ENCODE measurements at places on chromosomes 12 and 14.

DNA sequence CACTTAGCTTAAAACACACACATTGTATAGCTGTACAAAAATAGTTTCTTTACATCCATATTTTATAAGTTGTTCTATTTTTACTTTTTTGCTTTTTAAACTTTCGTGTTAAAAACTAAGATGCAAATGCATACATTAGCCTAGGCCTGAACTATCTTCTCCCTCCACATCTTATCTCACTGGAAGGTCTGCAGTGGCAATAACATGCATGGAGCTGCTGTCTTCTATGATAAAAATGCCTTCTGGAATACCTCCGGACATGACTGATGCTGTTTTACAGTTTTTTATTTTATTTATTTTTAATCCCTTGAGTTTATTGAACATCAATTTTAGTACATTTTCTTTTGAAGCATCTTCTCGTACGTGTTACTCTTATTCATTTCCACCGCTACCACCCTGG, 112.3 kb upstream of the TSPAN8 start:
- no peak for DNase-seq

DNA sequence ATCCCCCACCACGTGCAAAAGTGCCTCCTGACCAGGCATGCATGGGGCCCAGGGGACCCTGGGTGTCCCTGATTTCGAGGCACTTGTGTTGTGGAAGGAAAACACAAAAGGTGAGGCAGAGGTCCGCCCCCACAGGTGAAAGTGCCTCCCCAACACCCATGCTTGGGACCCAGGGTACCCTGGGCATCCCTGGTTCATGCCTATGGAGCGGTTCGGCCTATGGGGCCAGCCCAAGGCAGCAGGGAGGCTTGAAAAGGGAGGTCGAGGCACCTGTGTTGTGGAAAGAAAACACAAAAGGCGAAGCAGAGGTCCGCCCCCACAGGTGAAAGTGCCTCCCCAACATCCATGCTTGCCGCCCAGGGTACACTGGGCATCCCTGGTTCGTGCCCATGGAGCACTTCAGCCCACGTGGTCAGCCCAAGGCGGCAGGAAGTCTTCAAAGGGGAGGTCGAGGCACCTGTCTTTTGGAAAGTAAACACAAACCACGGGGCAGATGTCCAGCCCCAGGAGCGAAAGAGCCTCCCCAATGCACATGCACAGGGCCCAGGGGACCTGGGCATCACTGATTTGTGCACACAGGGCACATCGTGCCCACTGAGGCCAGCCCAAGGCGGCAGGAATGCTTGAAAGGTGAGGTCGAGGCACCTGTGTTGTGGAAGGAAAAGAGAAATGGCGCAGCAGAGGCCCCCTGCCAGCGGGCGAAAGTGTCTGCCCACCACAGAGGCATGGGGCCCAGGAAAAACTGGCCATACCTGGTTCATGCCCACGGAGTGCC, 375.5 kb downstream of the ALG10 start:
- no peak for DNase-seq

DNA sequence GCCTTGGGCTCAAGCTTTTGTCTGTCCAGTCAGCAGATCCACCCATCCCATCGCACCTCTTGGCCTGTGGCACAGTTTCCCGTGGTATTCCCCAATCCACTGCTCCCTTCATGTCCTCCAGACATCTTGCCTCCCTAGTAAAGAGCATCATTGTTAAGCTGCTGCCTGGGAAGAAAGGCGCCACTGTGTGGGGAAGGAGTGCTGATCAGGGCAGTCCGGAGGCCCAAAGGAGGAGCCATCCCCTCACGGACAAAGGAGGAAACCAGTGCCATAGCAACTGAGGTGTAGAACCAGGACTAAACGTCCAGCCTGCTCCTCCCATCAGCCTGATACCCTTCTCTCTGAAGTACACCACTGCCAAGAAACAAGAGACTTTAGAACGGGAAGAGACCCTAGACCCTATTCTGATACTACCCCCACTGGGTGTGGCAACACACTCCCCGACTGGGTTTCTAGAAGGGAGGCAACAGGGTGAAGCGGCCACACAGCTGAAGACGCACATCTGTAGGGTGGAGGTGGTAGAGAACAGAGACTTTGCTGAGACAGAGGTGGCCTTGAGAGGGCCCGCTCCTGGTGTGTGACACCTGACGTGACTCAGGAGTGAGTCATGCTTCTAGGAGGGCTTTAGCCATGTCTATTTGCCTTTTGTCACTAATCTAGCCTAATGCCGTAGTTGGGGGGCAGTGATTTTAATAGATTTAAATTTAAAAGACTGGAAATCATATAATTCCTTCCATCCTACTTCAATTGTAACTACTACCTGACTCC, 185.0 kb downstream of the DPF3 start:
- DNase-seq: no peak

DNA sequence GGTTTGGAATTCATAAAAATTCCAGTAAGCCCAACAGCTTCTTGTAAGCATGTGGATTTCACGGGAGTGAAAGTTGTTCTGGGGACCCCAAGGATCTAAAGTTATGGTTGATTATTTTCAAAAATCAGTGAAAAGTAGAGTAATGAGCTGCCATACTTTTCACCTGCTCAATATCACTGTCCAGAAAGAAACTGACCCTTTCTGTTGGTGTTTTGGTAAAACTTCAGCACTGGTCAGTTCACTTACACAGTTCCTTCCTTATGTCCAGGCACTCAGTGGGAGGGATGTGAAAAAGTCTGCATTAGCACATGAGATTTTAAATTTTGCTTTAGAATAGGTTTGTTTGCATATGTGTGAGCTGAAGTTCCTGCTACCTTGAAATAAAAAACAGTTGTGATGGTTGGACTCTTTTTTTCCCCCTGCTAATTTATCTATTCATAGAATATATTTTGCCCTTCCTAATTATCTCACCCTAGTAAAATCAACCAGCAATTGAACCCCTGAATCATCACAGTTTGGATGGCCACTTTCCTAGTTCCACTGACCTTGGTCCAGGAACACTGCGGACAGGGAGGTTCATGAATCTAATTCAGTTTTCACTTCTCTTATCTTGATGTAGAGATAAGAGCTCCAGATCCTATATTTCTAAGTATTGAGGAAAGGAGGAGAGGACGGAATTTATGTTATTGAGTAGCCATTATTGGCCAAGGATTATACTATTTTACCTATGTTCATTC, 25.8 kb downstream of the CFL2 start:
- DNase-seq: no peak

DNA sequence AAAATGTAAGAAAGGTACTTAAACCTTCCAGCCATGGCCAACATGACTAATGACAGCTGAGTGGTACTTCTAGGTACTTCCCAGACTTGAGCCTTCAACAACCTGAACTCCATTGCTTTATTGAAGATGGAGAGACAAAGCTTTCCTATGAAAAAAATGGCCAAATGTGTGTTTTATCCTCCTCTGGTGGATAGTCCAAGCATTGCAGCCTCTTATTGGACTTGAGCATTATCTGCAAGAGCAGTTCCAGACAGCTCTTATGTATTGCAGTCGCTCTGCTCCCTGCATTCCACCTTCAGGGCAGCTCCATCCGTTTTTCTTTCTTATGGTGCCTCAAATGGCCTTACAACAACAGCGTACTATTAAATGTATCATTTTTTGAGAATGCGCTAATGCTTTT, 588.2 kb downstream of the NRXN3 start:
- DNase-seq: no peak

DNA sequence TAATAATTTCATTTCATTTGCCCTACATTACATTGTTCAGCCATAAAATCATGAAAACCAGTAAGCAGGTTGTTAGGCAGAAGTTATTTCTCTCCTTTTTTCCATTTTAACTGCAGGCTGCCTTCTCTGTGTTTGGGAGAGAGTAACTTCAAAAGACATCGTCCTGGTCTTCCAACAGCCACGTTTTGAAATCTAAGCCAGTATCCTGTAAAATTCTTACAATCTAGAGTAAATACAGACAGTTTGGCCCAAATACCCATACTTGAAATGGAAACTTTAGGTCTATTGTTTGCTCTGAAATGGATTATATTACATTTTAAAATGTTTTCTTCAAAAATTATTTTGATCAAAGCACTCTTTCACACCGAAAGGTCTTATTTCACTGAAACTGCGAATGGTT, 66.1 kb upstream of the SLCO1C1 start:
- no peak for DNase-seq

DNA sequence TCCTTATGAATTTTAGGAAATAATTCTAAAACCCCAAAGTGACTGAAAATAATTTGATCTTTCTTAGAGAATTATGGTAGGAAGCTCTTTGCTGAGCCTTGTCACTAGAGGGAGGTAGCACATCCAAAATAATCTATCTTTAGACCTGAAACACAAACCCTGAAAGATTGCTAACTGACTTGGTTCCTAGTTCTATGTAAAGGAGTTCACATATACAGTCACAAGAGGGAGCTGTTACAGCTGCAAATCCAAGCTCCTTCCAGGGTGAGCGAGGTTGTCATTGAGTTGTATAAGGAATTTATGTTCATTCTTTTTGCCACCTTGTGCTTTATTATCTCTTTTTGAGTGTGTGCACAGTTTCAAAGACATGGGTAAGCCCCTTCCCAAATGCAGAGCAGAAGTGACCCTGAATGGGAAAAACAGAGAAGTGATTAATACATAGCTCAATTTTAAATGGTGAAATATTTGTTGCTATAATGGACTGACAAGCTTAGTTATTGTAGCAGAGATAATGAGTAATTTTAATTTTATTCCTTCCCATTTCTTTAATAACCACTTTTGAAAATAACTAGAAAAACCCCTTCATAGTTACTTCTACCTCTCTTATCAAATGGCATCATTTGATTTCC, 387.9 kb downstream of the DAD1 start:
- peak; percentile 39 for DNase-seq

GRCh38 chr14:24366721-24367513, 1.1 kb upstream of the NFATC4 start:
- DNase-seq: peak; percentile 84

DNA sequence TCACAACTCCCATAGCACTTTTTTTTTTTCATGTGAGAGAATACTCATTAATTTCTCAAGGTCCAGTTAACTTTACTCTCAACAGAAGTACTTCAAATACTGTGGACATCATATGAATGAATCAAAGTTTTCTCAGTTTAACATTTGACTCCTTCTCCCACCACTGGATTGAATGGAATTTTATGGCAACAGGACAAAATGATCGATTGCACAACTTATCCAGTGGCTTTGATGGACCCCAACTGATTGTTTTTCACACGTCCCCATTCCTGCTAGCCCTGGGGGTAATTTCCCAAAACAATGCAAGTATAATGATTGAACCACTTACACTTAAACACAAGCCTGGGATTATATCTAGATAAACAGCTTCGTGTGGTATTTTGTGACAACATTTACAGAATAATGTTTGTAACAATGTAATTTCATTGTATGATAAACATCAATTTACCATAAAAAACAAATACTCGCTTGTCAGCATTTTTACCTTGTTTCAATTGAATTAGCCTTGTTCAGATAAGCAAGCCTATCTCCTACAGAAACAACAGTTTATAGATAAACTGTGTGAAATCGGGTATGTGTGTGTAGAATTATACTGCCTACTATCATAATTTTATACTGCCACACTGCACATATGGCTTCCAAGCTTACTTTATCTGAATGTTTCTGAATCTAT, 60.9 kb downstream of the SOX5 start:
- DNase-seq: peak; percentile 11

- no peak for DNase-seq
These were observed 10.8 kb downstream of the JDP2 start for GRCh38 chr14:75438486-75439080.

DNA sequence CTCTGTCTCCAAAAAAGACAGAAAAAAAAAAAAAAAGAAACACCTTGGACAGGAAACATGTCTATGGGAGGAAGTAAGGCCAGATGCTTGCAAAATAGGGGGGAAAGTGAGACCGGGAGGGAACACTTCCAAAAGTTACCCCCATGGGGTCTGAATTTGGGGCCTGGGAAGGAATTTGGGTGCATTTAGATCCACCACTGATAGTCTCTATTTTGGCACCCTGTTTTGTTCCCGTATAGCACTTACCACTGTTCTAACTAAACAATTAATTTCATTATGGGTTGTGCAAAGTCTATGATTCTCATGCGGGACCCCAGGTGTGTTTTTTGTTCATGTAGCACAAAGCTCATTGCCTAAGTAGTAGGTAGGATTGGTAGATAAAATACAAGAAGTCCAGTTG, 1.4 kb upstream of the MLEC start:
- no peak for DNase-seq

- DNase-seq: no peak
These were observed 94.4 kb downstream of the PPP2R5C start for GRCh38 chr14:101855958-101856357.

- peak; percentile 38 for DNase-seq
These were observed 62.5 kb downstream of the ETNK1 start for GRCh38 chr12:22687361-22688076.

DNA sequence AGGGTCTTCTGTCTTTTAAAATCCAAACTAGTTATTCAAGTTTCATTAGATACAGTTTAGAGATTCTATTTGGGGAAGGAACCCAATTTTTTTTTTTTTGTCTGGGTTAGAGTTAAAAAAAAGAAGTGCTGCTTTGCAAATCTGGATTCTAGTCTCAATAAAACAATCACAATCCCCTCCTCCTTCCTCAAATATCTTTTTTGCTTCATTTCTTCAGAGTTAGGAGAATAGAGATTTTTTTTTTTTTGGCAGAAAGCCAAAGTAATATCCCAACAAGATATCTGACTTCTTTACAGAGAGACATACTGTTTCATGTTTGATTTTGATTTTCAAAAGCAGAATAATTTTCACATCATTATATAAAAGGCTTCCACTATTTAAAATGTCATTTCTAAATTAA, 201.9 kb downstream of the FOXN3 start:
- DNase-seq: no peak

DNA sequence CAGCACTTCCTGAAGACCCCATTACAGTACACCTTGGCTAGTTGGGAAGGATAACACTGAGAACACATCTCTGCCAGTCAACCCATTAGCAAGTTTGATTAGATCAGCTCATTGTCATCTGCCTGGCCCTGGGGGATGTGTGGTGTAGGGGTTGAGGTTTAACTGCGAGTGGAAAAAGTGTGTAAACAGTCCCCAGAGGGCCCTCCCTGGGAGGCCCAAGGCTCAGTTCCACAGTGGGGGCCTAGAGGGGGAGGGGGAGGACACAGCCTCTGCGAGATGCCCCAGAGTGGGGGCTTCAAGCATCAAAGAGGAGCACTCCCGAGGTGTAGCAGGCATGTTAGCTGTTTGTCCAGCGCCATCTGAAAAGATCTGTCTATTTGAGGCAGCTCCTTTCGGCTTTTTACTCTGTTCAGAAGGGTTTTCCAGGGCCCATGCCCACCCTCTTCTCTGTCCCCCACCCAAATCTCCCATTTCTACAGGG, 344 bp downstream of the LPAR5 start:
- DNase-seq: no peak

- no peak for DNase-seq
These were observed 11.5 kb downstream of the ADAMTS20 start for GRCh38 chr12:43540470-43540869.
